ENCODE measurements at places on chromosomes 3 and 15.
A peak's percentile ranks its signal among the peaks of the same experiment; 100 is the strongest.

DNA sequence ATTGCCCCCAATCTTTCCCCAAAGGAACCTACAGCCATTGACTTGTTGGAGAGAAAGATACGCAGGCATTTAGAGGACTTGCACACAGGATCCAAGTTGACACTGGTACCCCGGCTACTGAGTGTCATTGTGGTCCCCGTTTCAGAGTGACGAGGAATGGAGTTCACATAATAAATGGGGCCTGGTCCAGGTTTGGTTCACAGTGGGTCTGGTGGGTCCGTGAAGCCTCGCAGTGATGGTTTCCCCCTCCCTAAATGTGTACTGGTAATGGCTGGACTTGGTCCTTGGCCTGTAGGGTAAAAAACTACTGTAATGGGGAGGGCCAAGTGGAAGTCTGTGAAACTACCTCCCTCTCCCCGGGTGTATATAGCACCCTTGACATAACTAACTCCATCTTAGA is 232.1 kb upstream of the LYSMD4 start:
- DNase-seq = no peak

- DNase-seq = no peak
Measured at GRCh38 chr3:78838362-78838761, 929.4 kb downstream of the ROBO1 start.

GRCh38 chr3:172973799-172974198 is 167.2 kb downstream of the SPATA16 start:
- DNase-seq = no peak

- no peak for DNase-seq
Measured at GRCh38 chr15:69271217-69271616, 27.5 kb upstream of the PAQR5 start.

GRCh38 chr3:169658311-169658931 is 5.1 kb downstream of the MECOM start:
- no peak for DNase-seq

GRCh38 chr3:10600726-10601125 is 95.3 kb upstream of the ATP2B2 start:
- DNase-seq = no peak

- DNase-seq = no peak
Measured at GRCh38 chr3:4464576-4464975, 2.5 kb downstream of the SUMF1 start.

DNA sequence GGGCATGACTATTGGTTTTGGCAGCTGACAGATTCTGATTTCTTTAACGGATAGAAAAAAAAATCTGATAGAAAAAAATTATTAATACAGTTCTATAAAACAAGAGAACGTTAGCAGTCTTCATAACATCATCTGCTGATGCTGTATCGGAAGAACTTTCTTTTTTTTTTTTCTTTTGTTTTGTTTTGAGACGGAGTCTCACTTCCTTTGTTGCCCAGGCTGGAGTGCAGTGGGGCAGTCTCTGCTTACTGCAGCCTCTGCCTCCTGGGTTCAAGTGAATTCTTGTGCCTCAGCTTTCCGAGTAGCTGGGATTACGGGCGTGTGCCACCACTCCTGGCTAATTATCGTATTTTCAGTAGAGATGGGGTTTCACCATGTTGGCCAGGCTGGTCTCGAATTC is 271.2 kb upstream of the DPPA4 start:
- no peak for DNase-seq

DNA sequence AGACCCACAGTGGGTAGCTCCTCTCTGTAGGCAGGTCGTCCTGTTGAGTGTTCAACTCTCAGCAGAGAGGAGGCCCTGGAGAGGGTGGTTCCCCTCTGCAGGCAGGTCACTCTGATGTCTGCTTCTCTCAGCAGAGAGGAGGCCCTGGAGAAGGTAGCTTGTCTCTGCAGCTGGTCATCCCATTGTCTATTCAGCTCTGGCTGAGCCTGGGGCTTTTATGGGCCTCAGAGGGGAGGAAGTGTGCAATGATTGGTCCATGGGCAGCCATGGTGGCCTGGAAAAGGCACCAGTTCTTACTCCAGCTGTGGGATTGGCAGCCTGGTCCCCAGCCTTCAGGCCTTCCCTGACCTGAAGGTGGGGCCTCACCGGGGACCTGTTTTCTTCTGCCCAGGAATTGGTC is 52.9 kb downstream of the PPCDC start:
- DNase-seq = no peak

GRCh38 chr15:89665449-89666181 is 10.3 kb upstream of the KIF7 start:
- DNase-seq = no peak

- DNase-seq = no peak
Measured at GRCh38 chr15:76636059-76636458, 269.1 kb downstream of the SCAPER start.

GRCh38 chr3:128256131-128256530 is 102.8 kb downstream of the EEFSEC start:
- no peak for DNase-seq

GRCh38 chr3:146469150-146470017 is at the start of gene PLSCR2:
Gene PLSCR2, minus strand, starts transcription at chr3:146469561. Its CDS starts 9,657 bp downstream, at chr3:146459904.
- peak; percentile 75 for DNase-seq

GRCh38 chr15:72796210-72796514 is 12.6 kb upstream of the ADPGK start:
- no peak for DNase-seq

DNA sequence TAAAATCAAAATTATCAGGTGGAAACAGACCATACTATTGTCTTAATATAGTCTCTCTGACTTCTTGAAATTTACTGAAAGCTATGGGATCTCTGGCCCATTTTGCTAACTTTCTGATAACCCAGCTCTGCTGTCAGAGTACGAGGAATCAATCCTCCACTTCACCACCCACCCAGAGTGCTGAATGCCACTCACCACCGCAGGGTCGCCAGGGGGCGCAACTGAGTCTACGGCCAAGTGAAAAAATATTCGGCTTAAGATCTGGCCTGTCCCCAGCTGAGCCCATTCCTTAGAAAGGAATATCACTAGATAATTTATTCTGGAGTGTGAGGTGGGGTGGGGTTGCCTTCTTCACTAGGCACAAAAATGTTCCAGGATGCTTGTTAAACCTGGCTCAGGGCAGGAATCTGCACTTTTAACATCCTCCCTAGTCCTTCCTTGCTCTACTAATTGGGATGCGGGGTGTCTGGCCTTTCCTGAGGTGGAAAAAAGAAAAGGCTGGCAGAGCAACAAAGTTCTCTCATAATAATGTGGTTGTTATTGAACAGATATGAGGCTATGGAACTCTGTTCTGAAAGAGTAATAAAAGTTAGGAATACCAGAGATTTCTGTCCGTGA is 520.6 kb downstream of the MFSD1 start:
- DNase-seq = no peak

DNA sequence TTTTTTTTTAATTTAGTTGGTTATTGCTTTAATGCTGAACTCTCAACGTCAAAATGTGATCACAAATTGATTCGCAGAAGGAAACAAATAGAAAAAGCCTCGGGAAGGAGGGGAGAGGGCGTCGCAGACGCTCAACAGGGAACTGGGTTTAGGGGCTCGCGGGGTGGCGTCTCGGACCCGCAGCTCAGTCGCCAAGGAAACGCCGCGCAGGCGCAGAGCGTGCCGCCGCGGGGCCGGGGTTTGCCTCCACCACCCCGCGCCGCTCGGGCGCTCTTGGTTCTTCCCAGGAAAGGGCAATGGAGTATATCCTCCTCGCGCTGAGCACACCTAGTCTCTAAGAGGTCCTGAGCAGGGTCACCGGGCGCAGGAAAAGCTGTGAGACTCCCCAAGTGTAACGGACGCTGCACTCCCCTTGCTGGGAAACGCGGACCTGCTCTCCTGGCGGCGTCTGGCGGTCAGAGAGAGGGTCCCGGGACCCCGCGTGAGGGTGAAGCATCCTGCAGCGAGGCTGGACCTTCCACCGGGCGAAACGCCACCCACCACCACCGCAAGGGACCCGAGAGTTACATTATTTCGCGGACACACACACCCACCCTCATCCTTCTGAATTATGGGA is 753 bp downstream of the PLCH1 start:
- DNase-seq = peak; percentile 29

DNA sequence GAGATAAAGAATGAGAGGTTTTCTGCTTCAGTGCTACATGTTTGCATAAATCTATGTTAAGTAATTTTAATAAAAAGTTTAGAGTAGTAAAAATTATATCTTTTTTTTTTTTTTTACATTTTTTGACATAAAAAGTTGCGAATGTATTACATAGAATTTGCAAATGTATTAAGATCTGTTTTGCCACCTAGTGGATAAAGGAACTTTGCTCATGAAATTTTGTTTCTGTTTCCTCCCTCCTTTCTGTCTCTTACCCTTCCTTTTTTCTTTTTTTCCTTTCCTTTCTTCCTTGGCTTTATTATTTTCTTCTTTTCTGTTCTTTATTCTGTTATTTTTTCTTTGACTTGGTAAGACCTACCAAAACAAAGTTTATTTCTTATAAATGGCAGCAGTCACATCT is 58.5 kb upstream of the UTS2B start:
- DNase-seq = no peak

DNA sequence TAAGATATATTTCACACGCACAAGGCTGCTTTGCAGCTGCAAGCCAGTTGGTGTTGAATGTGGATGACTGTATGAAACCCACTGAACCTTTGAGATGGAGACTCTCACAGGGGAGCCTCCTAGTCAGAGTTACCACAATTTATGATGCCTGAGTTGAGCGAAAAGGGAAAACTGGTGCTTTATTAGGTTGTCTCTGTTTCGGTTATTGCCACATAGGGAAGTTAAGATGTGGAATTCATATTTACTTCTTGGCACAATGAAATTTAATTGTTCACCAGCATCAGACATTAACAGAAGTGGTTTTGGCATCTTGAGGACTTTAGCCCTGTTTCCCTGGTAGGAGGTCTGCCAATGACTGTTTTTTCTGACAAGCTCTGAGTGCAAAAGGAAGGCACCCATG is 358.2 kb downstream of the SQOR start:
- DNase-seq = no peak

DNA sequence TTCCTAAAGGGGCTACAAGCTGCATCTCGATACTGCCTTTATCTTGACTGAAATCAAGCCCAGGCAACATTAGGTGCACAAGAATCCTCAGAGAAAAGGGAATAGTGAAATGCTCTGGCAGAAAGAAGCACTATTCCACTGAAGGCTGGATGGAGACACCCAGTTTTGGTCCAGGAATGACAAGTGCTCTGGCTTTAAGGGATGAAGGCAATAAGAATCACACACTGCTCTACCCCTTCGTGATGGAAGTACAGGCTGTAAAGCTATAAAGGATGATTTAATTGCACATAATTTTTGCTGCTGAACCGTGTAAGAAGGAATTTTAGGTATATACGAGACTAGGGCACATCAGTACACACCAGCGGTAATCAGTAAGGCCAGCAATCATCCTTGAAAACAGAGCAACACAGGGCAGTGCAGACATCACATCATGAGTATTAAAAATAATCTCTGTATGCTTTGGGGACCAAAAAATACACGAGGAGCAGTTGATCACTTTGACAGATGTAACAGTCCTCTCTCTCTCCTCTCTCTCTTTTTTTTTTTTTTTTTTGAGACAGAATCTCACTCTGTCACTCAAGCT is 414.6 kb upstream of the TBL1XR1 start:
- no peak for DNase-seq

DNA sequence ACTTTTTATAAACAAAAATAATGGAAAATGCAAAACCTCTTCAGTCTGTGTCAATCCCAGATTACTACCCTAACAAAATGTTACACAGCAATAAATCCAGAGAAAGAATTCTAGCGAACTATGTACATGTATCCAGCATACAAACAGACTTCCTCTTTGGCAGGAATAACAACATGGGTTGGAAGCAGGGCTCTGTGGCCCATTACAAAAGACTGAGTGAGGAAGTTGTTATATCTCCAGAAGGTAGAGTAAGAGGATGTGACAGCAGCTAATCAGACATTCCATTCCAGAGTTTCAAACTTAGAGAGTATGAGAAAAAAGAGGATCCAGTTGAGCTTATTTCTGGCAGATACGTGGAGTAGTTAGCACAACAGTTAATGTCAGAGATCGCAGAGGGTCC is 294.0 kb upstream of the PLSCR5 start:
- DNase-seq = no peak

DNA sequence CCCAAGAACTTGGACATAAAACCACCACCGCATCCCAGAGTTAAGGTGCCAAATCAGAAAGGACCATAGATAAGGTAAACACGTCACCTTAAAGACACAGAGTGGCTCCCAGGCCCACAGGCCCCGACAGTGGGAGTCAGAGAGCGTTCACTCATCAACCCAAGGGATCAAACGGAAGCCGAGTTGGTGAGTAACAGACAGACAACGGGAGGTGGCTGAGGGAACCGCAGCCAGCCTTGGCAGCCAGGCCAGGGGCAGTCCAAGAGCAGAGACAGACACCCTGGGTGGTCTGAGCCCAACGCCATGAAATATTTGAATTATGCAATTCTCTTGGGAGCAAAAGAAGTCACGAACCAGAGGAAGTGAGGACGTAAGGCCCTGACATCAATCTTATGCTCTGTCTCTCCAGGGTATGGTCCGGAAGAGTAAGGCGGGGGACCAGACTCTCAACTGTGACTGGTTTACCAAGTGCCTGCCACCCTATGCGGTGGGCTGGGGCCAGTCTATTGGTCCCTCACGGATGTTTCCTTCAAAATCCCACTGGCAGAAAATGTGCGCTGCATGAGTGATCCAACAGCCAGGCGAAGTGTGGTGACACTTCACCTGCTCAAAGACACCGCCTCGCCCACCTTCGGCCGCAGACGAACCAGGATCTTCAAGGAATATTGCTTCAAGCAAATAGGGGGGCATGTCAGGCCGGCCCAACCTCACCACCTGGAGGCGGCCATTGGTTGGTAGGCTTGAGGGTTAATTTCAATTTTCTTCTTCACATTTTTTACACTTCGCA is 34.3 kb downstream of the TMEM44 start:
- no peak for DNase-seq

GRCh38 chr15:90638201-90638691 is 78.9 kb upstream of the BLM start:
- DNase-seq = no peak

DNA sequence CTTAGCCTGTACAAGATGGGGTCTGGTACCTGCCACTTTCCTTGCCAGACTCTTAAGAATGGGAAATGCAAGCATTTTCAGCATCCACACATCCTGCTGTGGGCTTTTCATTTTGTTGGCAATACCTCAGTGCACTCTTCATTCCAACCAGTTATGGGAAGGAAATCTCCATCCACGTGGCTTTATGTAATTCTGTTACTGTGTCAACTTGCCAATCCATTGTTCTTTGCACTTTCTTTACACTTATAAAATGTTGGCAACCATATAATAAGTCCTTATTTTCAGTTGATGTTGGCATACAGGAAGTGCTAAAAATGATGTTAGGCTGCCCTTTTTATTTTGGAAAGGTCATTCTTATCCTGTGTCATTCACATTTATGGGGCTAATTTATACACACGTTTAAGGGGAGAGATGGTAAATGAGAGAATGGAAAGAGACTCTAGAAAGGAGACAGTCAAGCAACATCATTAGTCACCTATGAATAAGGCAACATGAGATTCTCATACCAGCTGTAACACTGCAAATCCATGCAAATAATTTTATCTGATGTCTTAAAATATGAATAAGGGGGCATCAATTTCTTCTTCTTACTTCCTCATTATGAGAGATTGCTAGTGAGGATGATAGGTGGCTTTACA is 238.7 kb downstream of the CHST2 start:
- DNase-seq = no peak

All from stimulated activated CD4-positive, alpha-beta T cell treated with anti-CD3 and anti-CD28 coated beads, Interleukin-2, amount 100 ng/mL, for 4 hours (primary cell).